ENCODE measurements at places on chromosomes 4 and X.
A peak's percentile ranks its signal among the peaks of the same experiment; 100 is the strongest.

GRCh38 chr4:112386071-112386470 is 88.9 kb downstream of the ALPK1 start:
- DNase-seq = no peak

DNA sequence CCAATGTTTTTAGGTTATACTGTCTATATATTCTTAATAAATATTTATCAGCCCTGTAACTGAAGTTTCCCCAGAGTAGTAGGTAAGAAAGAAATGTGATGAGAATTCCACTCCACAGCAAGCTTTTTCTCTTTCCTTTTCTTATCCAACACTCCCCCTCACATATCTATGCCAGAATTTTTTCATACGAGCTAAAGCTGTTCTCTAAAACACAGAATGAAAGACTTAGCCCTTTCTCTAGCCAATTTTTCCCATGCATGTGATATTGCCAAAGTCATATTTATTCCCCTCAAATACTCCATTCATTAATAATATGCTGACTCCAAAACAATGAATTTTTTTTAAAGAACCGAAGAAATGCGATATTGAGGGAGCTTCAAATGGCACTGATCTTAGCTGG is 32.3 kb downstream of the VEGFC start:
- DNase-seq = no peak

DNA sequence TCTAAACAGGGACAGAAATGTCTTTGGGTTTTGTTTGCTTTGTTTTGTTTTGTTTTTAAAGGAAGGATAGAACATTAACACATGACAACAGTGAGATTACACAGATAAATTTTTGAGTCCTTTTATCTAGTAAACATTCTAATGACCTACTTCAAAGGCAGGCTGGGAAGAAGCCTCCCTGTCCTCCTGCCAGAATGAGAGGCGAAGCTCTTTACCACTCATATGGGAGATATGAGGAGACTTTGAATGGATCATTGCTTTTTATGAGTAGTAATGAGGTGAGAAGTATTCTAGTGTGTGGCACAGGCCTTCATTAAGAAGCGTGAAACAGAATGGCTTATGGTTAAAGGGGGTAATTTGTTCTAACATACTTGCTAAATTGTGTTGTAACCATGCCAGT is 172.0 kb downstream of the FBXO8 start:
- DNase-seq = no peak

GRCh38 chrX:49932791-49933190 is 10.4 kb downstream of the CLCN5 start:
- DNase-seq = no peak

- no peak for DNase-seq
Measured at GRCh38 chrX:97846718-97847237, 963.1 kb downstream of the RPA4 start.

DNA sequence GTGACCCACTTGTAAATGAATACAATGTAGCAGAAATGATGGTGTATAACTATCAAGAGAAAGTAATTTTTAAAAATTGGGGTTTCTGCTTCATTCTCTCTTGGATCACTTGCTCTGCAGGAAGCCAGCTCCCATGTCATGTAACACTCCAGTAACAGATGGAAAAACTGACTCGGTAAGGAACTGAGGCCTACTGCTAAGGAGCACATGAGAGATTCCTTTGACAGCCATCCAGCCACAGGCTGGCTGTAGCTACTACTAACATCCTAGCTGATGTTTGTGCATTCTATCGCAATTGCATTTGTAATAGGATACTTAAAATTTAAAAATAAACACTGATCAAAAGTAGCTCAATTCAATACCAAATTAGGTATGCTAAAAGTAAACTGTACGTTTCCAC is 102.3 kb upstream of the MAB21L2 start:
- no peak for DNase-seq

DNA sequence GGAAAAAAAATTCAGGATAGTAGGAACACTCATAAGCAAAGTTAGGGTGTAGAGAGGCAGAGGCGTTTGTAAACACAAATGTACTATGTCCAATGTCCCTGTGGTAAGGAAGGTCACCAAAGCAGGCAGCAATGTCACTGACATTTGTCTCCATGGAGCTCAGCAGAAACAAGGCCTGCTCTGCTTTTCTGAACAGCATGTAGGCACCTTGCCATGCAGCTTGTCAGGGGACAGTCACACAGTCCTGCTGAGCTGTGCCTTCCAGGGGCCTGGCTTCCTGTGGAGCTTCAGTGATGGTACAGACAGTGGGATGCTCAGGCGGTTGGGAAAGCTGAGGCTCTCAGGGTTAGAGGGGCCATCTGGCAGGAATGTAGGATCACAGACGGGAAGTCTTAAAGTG is 74.5 kb upstream of the HS3ST1 start:
- DNase-seq = no peak

DNA sequence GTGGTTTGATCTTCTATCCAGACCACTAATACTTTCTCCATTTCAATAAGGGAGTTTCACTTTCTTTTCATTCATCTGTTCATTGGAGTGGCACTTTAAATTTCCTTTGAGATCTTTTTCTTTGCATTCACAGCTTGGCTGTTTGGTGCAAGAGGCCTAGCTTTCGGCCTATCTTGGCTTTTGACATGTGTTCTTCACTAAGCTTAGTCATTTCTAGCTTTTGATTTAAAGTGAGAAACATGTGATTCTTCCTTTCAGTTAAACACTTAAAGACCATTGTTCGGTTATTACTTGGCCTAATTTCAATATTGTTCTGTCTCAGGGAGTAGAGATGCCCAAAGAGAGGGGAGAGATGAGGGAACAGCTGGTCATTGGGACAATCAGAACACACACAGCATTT is 24.3 kb downstream of the CXCL13 start:
- no peak for DNase-seq

DNA sequence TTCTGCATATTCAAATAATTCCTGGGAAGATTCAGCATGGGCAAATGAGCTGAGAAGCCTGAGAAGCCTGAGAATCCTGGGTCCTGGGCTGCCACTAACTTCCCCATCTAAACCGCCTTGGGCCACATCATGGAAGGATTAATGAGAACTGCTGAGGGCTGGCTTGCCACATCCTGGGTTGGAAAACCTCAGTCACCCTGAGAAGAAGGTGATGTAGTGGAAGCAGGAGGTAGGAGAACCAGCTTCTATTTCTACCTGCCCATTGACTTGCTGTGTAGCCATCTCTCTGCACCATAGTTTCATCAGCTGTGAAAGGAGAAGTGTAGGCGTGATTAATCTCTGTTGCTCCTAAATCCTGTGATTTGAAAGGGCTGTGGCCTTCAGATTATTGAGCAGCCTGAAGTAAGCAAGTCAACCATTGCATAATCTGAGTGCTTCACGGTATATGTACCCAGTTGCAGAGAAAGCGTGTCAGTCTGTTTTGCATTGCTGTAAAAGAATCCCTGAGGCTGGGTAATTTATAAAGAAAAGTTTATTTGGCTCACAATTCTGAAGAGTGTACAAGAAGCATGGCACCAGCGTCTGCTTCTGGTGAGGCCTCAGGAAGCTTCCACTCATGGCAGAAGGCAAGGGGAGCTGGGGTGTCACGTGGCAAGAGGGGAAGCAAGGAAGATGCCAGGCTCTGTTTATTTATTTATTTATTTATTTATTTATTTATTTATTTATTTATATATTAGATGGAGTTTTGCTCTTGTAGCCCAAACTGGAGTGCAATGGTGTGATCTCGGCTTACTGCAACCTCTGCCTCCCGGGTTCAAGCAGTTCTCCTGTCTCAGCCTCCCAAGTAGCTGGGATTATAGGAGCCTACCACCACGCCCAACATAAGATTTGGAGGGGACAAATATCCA is 140.9 kb upstream of the ATP6AP2 start:
- DNase-seq = no peak

DNA sequence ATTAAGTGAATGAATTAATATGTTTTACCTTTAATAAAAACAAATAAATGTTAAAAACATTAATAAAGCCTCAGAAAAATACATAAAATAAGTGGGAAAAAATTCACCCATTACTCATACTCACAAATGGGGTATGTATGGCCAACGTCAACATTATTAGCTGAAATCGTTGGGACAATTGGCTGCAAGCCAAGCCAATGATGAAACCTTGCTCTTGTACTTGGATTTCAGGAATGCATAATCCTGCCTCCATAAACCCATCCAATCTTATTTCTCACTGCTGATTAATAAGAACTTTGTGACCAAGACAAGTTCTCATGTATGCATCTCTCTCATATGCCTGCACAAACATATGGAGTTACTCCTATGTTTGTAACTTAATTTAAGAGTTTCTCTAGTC is 35.3 kb upstream of the ADAMTS3 start:
- DNase-seq = no peak

DNA sequence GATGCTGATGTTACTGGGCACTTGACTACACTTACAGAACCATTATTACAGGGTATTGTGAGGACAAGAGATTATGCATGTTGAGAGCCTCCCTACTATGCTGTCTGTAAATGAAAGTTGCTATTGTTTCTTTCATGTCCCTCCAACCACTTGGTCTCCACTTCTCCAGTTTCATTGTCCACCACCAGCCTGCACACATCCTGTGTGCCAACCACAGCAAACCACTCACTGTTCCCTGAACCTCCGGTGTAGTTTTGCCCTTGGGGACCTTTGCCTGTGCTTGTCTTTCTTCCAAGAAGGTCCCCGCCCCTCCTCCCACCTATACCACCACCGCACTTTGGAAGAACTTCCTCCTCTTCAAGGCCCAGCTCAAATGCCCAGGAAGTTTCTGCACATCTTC is 43.1 kb upstream of the AFF2 start:
- no peak for DNase-seq

DNA sequence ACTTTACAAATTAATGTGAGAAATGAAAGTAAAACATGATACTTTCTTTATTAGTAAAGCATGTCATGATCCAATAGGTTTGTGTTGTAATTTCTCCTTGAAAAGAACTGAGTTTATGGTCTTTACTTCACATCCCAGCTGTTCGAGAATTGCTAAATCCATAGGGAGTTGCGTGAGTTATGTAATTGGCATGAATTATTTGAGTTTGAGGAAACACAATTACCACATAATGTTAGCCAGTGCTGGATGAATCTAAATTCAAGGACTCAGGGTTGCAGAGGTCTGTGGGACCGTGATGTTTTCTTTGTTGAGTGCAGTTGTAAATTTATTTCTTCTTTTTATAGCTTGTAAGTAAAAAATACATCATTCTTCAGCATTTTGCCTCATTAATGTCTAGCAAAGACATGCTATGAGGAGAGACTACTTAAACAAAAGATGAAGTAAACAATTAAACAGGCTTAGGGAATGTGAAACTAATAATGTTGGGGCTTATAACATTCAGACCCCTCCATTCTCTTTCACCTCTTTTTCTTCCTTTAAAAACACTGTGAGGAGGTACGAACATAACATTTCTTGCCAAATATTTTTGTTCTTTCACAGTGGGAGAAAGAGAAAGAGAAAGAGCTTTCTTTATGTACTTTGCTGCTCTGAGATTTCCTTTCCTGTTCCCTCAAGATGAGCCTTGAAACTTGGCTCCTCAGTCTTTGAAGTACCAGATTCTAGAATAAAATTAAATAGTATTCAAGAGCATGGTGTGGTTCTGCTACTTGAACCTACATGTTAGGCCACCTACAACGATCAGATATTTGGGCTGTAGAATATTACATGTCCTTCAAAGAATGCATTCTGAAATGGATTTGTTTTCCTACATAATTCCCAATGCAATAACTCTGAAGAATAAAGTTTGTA is 159.6 kb upstream of the ANK2 start:
- peak; percentile 39 for DNase-seq

DNA sequence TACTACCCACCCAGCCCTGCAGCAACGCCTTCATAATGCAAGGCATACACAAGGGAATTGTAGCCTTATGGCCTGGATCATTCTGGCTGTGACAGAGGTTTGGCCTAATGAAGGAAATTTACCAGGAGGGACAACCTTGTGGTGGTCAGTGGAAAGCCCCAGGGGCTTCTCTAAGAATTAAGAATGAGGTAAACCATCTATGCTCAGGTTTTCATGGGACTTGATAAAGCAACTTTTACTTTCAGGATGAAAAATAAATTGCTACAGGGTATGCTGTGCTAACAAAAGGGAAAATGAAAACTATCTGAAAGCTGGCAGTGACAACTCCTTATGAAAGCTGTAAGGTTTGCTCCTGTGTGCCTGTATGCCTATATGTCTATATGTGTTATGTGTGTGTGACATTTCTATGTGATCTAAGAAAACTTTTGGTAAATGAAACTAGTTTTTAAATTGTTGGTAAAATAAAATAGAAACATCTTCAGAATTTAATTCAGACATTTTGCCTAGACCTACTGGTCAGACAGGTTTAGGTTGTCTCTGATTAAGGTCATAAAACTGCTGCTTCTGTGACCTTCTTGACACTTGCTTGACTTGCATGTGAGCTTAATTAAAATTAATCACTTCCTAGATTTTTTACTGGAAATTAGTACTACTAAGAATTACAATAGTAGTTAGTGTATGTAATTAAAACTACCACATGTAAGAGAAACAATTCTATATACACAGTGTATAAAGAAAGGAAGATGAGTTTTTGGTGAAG is 19.9 kb upstream of the TXK start:
- no peak for DNase-seq

DNA sequence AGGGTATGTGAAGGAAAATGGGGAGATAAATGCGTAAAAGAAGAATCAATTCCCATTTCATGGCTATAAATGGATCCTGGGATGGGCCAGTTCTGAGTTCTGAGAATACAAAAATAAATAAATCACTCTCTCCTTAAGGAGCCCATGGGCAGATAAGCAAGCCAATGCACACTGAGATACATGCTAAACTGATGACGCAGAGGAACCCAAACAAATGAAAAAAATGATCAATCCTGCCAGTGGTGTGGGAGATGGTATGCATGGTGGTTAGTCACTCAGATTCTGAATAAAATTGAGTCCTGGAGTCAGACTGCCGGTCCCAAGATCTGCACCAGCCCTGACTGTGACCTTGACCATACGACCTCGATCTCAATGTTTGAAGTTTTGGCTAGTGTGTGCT is 59.7 kb downstream of the NEIL3 start:
- no peak for DNase-seq

DNA sequence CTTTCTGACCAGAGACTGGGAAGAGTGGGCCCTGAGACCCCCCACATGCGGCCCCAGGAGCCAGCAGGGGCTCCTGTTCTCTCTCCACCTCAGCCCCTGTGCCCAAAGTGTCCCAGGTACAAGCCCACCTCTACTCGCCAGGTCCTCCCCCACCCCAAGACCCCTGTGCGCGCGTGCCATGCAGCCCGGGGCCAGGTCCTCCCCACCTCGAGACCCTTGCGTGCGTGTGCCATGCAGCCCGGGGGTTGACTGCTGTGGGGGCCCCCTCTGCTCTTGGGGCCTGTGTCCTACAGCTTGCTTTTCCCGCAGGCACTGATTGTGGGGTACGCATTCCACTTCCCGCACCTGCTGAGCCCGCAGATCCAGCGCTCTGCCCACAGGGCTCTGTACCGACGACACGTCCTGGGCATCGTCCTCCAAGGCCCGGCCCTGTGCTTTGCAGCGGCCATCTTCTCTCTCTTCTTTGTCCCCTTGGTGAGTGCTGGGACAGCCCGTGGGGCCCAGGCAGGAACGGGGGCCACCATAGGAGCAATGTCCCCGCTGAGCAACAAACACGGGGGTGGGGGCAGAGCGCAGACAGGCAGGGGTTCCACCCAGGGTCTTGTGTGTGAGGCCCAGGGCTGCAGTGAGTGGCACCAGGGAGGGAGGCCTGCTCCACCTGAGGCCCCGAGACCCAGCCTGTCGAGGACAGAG is 20.3 kb downstream of the DGKQ start:
- DNase-seq = no peak

GRCh38 chrX:125673758-125674157 is 354.1 kb downstream of the TEX13C start:
- no peak for DNase-seq

- DNase-seq = peak; percentile 70
Measured at GRCh38 chrX:46912098-46912602, at the start of gene JADE3. Gene JADE3, plus strand, starts transcription at chrX:46912421. Its CDS starts 72,474 bp downstream, at chrX:46984895.

- no peak for DNase-seq
Measured at GRCh38 chr4:81757691-81758090, 286.0 kb upstream of the RASGEF1B start.

GRCh38 chrX:126137899-126138298 is 28.2 kb downstream of the DCAF12L2 start:
- no peak for DNase-seq

Measured in AG08395 (cell line).